Psoas muscle (tissue), 8 donors: ENCODE measurements at places on chromosomes 11 and 22. TPM values are rescaled to one million over a fixed set of nuclear protein-coding genes. Genes with fewer than 3 reads are reported as not detected.

The MSANTD2 gene
- 4.5 TPM for total RNA-seq

The TREH gene
- total RNA-seq = not detected

The STX3 gene
- total RNA-seq = 9.1 TPM

The AIFM3 gene
- 0.25 TPM for total RNA-seq

The KCNQ1OT1 gene
- 0.42 TPM for total RNA-seq

The LRRC4C gene
- total RNA-seq = 0.34 TPM

The JAML gene
- 1.8 TPM for total RNA-seq
